ENCODE measurements at places on chromosomes 11 and 22.

DNA sequence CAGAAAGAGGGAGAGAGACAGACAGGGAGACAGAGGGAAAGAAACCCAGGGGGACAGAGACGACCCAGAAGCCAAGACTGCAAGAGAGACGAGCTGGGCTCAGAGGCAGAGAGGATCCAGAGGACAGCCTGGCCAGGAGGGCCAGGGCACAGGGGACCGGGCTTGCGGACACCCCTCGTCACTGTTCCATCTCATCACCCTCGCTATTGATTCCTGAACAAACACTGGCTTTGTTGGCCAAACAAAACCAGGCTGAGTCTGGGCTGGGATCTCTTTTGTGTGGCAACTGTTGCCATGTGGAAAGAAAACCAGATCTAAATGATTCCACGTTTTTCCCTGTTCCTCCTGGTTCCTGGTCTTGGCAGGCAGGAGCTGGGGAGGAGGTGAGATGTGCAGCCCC is 339.4 kb downstream of the MN1 start:
- no peak for DNase-seq

DNA sequence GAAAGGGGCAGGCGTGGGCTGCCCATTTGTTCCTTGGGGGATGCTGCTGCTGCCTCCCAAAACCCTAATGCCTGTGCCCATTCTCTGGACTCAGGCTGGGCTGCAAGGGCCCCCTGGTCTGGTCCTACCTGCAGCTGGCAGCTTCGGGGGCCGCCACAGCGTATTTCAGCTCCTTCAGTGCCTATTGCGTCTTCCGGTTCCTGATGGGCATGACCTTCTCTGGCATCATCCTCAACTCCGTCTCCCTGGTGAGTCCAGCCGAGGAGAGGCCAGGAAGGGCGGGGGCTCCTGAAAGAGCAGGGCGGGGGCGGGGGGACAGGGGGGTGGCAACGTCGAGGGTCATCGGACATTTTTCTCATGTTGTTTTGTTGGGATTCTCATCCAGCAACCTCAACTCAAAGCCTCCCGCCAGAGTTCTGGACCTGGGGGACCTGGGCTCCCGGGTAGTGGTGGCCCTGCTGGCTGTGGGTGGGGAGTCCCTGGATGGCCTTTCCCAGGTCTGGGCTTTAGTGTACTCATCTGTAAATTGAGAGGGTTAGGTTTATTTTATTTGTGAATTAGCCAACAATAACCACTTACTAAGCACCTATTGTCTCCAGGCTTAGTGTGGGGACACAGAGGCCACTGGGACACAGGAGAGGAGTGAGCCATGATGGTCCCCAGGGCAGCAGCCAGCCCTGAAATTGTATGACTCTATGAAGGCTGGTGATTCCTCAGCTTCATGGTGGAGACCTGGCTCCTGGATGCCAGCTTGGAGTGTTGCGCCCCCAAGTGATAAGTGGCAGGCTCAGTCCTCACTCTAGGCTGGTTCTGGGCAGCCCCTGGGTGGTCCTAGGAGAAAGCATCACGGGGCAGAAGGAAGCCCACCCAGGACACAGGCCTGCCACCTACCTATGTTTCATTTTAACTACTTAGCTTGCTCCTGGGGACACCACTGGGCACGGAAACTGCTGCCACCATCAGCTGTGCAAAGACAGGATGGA is 36.0 kb downstream of the CAPN1 start:
- no peak for DNase-seq

DNA sequence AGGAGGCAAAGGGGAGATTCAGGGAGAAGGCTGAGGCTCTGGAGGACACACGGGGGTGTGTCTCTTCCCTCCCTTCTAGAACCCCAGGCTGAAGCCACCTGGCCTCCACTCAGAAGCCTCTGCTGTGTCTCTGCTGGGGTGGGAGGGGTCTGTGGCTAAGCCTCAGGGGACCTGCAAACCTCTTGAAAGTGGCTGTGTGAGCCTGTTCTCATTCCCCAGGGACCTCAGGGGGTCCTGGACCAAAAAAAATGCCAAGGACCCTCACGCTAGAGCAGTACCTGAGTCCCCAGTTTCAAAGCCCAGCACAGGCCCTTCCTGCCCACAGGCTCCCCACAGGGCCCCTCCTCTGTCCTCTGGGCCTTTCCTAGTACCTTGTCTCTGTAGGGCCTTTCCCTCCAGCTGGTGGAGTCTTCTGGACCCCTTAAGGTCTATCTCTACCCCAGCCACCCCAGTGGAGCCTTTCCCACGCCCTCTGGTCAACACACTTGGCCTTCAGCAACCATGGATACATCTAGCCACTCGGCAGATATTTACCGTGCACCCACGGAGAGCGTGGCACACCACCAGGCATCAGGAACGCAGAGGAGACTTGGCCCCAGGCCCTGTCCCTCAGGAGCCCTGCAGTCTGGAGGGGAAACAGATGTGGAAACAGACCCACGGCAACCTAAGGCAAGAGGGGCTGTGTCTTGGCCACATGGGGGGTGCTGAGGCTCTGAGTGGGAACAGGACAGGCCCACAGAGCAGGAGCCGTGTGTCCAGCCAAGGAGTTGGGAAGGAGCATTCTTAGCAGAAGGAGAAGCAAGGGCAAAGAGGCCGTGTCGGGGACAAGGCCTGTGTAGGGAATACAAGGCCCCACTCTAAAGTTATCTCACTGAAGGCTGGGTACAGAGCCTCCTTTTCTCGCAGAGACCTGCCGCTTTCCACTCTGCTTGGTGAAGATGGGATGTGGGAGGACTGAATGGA is 18.5 kb downstream of the PLA2G6 start:
- DNase-seq = no peak

DNA sequence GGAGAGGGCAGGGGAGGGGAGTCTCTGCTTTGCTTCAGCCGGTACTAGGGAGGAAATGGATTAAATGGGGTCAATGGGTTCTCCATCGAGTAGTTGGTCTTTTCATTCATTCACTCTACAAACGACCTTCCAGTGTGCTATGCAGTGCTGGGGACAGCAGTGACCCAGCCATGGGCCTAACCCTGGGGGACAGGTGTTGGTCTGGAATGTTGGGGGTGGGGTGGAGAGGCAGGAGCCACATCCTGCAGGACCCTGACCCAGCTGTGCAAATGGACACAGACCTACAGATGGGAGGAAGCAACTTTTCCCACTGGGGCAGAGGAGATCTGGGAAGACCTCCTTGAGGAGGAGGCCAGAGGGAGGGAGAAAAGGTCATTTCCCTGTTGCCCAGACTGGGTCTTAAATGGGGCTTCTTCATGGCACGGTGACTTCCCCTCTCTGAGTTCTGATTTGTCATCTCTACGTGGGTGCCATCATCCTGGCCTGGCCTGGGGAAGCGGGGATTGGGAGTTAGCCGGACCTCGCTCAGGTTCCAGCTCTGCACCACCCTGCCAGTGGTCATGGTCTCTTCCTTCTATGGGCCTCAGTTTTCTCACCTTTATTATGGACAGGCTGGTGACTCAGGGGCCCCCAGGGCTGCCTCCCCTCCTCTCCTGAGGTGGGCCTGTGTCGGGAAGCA is 2.0 kb downstream of the CYTH4 start:
- no peak for DNase-seq

DNA sequence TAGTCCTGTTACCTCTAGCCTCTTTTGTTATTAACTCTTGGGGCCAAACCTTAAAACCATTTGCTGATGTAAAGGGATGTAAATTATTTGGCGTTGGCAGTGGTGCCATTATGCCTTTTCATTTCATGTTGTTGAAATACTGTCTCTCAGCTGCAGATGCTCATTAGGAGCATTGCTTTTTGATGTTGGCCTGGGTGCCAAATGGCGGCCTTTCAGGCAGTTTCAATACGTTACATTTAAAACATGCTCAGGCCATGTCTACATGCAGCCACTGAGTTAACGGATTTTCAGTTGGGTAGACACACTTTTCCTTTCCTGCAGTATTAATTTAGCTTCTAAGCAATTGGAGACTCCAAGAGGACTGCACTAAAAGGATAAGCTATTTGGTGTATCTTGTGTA is 5.3 kb downstream of the NCAM1 start:
- no peak for DNase-seq

GRCh38 chr11:372809-373715 is 3.8 kb downstream of the B4GALNT4 start:
- DNase-seq = no peak

DNA sequence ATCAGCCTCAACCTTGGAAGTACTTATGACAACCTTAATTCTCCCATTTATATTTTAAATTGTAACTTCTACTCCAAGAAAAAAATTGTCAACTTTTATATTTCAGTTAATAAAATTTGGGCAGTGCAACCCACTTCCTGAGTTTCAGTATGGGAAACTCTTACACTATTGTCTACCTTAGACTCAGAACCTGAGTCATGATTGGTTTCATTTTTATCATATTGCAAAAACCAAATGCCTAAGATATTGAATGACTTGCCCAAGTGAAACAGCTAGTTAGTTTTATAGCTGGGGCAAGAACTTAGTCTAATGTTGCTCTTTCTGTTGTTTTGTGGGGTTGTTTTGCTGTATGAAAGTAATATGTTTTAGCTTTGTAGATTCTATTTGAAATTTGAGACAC is 334.0 kb upstream of the ARHGAP42 start:
- DNase-seq = no peak

- peak; percentile 47 for DNase-seq
Measured at GRCh38 chr11:61683961-61684869, 4.0 kb downstream of the DAGLA start.

DNA sequence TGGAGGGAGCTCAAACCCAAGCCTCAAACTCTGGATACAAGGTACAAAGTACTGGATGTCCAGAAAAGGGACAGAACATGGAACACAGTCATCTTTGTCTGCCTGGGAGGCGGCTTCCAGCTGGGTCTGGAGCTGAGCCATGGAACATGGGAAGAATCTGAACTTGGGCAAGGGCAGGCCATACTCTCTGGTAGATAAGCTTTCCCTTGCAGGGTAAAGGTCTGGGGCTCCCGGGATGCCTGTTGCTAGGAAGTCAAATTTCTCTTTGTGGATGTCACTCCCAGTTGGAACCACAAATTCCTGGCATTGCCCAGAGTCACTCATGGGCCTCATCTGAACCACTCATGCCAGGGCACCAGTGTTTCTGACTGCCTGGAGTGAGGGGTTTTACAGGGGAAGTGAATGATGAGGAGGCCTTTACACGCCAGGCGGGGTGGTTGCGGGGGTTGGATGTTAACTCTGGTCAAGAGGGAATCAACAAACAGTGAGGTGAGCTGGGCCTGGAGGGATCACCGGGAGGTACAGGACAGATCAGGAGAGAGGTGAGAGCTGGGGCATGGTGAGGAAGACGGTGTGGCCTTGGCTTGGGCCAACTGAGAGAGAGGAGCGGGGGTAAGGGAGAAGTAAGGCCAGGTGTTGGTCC is 5.7 kb downstream of the FTH1 start:
- DNase-seq = no peak

DNA sequence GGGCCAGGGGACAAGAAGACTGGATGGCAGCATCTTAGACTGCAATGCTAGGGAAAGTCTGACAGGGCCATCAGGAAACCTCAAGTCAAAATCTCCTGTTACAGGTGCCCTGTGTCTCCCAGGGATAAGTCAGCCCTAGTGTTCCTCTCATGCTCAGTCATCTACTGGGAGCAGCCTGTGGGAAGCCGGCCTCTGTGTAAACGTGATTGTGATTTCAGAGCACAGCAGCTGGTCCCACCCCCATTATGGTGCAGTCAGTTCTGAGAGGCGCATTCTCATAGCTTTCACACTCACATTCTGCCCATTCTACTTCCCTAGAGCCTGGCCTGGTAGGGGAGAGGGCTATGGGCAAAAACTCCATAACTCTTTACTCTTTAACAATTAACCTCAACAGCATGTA is 7.2 kb upstream of the SLN start:
- no peak for DNase-seq

DNA sequence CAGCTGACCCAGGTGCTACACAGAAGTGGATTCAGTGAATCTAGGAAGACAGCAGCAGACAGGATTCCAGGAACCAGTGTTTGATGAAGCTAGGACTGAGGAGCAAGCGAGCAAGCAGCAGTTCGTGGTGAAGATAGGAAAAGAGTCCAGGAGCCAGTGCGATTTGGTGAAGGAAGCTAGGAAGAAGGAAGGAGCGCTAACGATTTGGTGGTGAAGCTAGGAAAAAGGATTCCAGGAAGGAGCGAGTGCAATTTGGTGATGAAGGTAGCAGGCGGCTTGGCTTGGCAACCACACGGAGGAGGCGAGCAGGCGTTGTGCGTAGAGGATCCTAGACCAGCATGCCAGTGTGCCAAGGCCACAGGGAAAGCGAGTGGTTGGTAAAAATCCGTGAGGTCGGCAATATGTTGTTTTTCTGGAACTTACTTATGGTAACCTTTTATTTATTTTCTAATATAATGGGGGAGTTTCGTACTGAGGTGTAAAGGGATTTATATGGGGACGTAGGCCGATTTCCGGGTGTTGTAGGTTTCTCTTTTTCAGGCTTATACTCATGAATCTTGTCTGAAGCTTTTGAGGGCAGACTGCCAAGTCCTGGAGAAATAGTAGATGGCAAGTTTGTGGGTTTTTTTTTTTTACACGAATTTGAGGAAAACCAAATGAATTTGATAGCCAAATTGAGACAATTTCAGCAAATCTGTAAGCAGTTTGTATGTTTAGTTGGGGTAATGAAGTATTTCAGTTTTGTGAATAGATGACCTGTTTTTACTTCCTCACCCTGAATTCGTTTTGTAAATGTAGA is 1.7 kb downstream of the MALAT1 start:
- DNase-seq = peak; percentile 55

DNA sequence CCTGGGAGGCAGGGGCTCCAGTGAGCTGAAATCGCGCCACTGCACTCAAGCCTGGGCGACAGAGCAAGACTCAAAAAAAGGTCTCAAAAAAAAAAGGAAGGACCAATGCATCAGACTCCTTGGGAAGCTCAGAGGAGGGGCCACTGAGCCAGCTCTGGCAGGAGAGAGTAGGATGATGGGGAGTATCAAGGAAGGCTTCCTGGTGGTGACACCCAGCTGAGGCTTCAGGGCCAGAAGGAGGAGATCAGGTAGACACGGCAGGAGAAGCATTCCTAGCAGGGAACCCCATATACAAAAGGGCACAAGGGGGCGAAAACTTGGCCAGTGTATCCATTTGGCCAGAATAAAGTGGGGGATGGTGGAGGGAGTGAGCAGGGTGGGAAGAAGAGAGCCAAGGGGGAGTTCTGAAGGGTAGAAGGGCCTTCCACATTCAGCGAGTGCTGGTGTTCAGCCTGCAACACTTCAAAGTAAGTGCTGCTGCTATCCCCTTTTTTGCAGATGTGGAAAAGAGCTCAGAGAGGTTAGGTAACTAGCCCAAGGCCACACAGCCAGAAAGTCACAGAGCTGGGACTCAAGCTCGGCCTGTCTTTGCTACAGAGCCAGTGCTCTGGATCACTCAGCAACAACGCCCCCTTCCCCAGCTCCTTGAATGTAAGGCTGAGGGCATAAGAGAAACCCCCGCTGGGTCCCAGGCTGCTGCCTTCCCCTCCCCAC is 5.3 kb upstream of the RHOD start:
- no peak for DNase-seq

- no peak for DNase-seq
Measured at GRCh38 chr22:39437791-39438704, 18.8 kb upstream of the MGAT3 start.

Data from activated naive CD4-positive, alpha-beta T cell treated with Interleukin-2 at 50 U/mL for 16 hours (primary cell).